H1 (cell line): ENCODE measurements at places on chromosomes 16 and 17. TPM values are rescaled to one million over a fixed set of nuclear protein-coding genes. Genes with fewer than 3 reads are reported as not detected.

The OTOP3 gene
- polyA plus RNA-seq: 0.05 and 0.09 TPM in 2 replicates

The PFAS gene
- 88.4 and 120 TPM in 2 replicates for polyA plus RNA-seq

The NPIPA3 gene
- 0.88 and 2.0 TPM in 2 replicates for polyA plus RNA-seq

The MYH1 gene
- polyA plus RNA-seq: not detected in 2 replicates

GRCh38 chr17:16329519-16330271, 23.6 kb downstream of the CENPV start:
- no peak overlapping the region for H3K27ac ChIP-seq
- no peaks in the 10 kb centered on the region for H3K27me3 ChIP-seq
- no peak overlapping the region for H3K4me3 ChIP-seq
- DNase-seq: no peak
- H3K36me3 ChIP-seq: peaks cover 2% of the 10 kb centered on the region; the same call in 1 of the 2 replicates

GRCh38 chr17:43774304-43775250, 4.2 kb downstream of the DUSP3 start:
- H3K4me3 ChIP-seq: no peak overlapping the region
- H3K27me3 ChIP-seq: no peaks in the 10 kb centered on the region
- DNase-seq: no peak
- H3K36me3 ChIP-seq: 0 out of 2 replicates have a peak, but pooled peaks cover 3% of the 10 kb centered on the region

- DNase-seq: no peak
- H3K36me3 ChIP-seq: no peaks in the 10 kb centered on the region
Measured at GRCh38 chr17:55911186-55911585, 160.3 kb downstream of the PCTP start.

- peaks cover 4% of the 10 kb centered on the region; the same call in 1 of the 2 replicates for H3K4me1 ChIP-seq
- no peak for DNase-seq
- H3K27me3 ChIP-seq: no peaks in the 10 kb centered on the region
- H3K27ac ChIP-seq: no peak overlapping the region
- H3K4me3 ChIP-seq: no peak overlapping the region
Measured at GRCh38 chr16:67723911-67724305, 4.8 kb upstream of the GFOD2 start.

GRCh38 chr17:67151717-67152116, 93.3 kb downstream of the HELZ start:
- DNase-seq: no peak

- peaks cover 1% of the 10 kb centered on the region; the same call in 1 of the 2 replicates for H3K4me1 ChIP-seq
- DNase-seq: no peak
- H3K27me3 ChIP-seq: no peaks in the 10 kb centered on the region
- no peak overlapping the region for H3K27ac ChIP-seq
- no peak overlapping the region for H3K4me3 ChIP-seq
- no peaks in the 10 kb centered on the region for H3K36me3 ChIP-seq
Measured at GRCh38 chr17:16938031-16938430, 33.9 kb downstream of the TNFRSF13B start.
